ENCODE measurements at places on chromosomes 13 and 19. TPM values are rescaled to one million over a fixed set of nuclear protein-coding genes. Genes with fewer than 3 reads are reported as not detected.

Gene RNF225
- 0.26 TPM for total RNA-seq

GRCh38 chr19:38506723-38507550 lies 73.4 kb downstream of the RYR1 start:
- peak; percentile 27 for DNase-seq

DNA sequence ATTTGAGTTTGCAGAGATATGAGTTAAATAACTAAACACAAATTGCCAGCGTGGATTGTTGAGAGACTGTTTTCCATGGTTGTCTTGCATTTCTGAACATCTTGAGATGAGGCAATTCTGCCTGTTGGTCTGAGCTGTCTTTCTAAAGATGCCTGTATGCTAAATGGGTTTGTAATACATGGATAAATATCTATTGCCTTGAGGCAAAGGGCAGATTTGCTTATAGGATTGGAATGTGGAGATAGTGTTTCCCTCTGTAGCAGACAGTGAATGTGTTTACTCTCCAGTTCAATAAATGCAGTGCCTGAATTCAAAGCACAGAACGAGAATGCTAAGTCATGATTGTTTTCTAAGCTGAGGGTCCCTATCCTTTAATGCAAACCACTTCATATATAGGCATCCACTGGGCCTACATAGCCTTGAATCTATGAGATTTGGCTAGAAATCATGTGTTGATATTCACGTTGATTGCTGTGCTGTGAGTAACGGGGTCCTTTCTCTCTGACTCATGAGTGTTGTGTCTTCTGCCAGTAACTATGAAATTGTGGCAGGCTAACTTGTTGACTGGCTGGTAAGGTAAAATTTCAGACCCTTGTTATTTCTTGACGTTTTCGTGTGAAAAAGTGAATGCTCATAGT lies 2554.8 kb downstream of the PCDH9 start:
- DNase-seq = no peak

DNA sequence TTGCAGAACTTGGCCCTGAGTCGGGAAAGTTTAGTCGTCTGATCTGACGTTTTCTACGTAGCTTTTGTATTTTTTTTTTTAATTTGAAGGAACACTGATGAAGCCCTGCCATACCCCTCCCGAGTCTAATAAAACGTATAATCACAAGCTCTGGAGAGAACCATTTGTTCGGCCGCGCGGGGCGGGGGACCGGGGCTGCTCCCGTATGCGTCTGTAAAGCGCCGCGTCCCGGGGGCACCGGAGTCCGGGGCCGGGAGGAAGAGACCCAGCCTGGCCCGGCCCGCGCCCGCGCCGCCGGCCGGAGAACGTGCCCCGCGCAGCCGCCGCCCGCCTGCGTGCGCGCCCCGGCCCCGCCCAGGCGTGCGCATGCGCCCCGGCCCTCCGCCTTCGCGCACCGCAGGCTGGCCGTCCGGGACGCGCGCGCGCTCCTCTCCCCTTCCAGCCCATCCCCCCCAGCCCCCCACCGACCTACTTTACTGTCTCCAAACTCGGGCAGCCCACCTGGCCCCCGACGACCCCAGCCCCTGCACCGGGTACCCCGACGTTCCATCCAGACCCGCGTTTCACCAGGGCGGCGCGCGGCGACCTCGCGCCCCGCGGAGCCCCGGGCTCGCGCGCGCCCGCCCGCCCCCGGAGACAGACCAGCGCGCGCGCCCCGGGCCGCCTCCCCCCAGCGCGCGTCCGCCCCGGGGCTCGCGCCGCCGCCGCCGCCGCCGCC lies 785 bp upstream of the USF2 start:
- peak; percentile 81 for DNase-seq

- no peak for DNase-seq
Observed at GRCh38 chr13:23754506-23754905, 134.7 kb downstream of the MIPEP start.

Data from lung (tissue), 17 donors.